Effector CD4-positive, alpha-beta T cell (primary cell): ENCODE measurements at places on chromosomes 16 and 17.

- DNase-seq: no peak
Measured at GRCh38 chr16:82108100-82108499, 61.9 kb downstream of the MPHOSPH6 start.

DNA sequence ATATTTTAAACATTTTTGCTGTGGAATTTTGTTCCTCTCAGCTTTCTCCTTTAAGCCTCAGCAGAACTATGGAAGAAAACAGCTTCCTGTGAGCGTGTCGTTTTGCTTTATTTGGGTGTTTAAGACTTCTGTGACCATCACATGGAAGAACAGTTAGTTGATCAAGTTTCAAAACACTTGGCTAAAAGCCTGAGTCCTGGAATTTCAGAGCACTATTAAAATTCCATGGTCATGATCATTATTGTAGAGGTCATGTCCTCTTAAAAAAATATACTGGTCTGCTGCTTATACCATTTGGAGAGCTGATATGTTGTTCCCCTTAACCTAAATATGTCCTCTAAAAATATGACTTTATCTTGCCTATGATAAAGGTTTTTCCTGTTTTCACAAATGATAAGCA lies 12.6 kb upstream of the CDR2 start:
- DNase-seq: no peak

- peak; percentile 29 for DNase-seq
Measured at GRCh38 chr17:48023400-48024148, 14.0 kb downstream of the COPZ2 start.

- DNase-seq: no peak
Measured at GRCh38 chr17:64457156-64457555, 8.2 kb downstream of the MILR1 start.

DNA sequence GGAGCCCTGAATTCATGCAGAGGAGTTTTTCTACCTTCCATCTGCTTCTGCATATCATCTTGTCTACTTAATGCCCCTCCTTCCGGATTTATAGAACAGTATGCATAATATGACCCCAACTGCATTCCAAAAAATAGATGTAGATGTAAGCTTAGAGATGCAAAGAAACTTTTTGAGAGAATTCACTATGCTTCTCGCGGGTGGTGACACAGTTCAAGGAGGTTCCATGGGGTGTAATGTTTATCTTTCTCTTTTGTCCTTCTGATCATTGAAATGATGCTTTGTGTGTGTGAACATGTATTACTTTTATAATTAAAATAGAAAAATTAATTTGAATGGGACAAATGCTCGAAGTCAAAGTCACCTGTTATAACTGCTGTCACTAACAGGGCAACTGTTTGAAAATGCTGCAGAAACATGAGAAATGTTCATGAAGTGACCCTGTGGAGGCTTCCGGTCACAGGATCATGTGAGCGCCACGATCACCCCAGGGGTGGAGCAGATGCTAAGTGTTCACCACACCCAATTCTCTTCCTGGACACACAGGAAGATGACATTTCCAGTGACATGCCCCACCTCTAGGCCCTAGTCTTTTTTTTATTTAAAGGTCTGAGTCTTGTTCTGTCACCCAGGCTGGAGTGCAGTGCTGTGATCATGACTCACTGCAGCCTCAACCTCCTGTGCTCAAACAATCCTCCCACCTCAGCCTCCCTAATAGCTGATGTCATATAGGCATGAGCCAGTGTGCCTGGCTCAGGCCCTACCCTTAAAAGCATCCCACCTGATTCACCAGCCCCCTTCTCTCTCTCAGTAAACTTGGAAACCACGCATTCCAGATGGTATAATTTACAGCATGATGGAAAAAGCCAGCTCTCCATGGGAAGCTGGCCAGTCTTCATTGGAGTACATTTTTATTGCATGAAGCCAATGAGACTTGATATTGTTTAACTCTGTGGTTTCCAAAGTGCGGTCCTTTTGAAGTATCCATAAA lies 21.0 kb upstream of the AGRP start:
- no peak for DNase-seq

- no peak for DNase-seq
Measured at GRCh38 chr17:15453246-15453645, 14.2 kb downstream of the CDRT4 start.
